ENCODE measurements at places on chromosomes 5 and 9.

- no peak for DNase-seq
Observed at GRCh38 chr5:137283801-137284200, 215.3 kb downstream of the SPOCK1 start.

DNA sequence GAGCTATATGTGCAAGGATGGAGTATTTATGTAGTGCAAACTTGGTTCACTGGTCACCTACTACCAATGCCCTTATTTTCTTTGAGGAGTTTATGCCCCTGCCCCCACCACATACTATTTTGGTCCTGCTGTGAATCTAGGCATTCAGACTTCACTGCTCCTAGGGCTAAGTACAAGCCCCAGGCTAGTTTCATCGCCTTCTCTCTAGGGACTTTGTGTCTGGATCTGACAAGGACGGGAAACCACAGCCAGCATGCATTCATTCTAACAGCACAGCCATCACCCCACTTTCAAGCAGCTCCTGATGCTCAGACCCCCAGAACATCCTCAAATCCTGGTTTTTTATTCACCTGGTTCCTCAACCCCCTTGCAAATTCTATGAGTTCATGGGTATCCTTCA lies 56.8 kb downstream of the DRD1 start:
- no peak for DNase-seq

DNA sequence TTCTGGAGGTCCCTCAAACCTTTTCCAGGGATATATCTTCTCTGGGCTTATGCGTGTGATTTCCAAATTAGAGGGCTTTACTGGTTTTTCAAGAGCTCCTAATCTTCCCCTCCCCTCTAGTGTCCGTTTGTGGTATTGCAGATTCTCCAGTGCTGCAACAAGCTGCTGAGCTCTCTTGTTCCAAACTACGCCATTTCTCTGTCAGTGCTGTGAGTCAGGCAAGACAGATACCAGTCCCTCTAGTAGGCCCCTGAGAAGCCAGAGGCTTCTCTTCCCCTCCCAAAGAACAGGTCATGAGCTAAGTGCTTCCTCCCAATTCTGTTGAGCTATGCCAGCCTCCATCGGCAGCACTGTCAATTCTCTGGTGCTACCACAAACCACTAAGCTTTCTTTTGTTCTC lies 149.5 kb downstream of the FANCC start:
- no peak for DNase-seq

DNA sequence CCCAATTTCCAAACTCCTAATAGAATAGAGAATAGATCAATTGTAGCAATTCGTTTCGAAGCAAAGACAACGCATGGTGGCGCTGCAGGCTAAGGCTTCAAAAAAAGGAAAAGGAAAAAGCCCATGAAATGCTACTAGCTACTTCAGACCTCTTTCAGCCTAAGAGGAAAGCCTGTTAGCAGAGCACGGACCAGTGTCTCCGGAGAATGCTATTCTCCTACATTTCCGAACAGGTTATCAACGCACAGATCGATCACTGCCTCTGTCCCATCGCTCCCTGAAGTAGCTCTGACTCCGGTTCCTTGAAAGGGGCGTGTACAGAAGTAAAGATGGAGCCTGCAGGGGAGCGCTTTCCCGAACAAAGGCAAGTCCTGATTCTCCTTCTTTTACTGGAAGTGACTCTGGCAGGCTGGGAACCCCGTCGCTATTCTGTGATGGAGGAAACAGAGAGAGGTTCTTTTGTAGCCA lies at the start of gene PCDHB15:
TSS of gene PCDHB15 (plus strand) at position 146 of the 468 bp plus-strand sequence. CDS start at position 330, 184 bp downstream.
- DNase-seq: no peak

DNA sequence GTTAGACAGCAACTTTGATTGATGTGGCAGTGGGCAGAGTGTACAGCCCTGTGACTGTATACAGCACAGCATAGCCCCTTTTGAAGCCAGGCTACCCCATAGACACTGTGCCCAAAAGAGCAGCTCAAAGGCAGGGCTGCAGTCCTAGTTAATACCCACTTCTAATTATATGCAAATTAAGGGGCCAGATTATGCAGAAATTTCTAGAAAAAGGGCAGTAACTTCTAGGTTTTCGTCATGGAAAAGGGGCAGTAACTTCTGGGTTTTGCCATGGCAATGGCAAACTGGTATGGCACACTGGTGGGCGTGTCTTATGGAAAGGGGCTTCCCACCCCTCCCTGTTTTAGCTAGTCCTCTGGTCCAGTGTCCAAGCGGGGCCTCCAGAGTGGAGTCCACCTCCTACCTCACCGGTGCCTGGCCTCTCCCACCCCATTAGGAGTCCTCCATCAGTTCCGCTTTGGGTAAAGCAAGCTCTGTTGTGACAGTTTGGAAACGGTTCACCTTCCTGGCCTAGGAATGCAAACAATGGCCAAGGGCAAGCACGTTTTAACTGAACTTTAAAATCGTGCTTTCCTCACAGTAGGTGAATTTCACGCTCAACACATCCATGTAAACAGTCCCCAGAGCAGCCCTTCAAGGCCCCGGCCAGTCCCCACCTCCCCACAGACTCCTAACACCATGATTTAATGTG lies 5.6 kb downstream of the ADAMTS13 start:
- no peak for DNase-seq

DNA sequence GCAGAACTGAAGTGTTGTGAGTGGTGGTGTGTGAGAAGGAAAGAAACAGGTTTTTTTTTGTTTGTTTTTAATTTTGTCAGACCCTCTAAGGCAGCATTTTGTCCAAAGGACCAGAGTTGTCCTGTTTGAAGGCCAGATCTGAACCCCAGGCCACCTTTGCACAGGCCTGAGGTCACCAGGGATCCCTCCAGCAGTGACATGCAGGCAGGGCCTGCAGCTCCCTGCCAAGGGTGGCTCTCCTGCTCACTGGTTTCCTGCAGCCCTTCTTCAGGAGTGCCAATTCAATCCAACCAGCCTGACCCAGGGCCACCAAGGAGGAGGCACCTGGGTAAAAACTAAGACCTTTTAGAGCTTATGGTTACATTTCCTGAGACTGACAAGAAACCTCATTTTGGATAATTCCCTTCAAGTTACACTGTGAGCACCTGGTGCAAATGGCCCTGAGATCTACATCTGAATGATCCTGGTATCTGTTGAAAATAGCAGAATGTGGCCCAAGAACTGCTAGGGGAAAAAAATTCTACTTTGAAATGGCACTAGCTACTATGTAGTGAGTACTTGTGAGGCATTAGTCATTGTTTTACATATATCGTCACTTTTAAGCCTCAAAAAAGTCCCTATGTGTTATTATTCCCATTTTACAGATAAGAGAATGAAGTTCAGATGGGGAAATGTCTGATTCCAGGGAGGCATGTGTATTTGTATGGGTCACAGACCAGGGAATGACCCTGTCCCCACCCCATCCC lies 33.5 kb upstream of the SMU1 start:
- DNase-seq: peak; percentile 42

DNA sequence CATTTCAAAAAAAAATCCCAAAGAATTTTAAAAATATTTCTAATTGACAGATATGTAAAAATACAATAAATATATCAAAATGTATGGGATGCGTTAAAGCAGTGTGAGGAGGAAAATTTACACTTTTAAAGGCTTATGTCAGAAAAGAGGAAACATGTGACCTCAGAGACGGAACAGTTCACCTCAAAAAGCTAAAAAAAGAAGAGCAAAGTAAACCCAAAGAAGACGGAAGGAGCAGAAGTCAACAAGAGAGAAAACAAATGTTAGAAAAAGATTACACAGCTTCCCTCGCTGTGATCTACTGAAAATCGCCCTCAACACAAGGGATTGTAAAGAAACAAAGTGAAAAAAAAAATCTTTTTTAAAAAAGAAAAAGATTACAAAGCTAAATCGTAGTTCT lies 186.9 kb downstream of the AUH start:
- DNase-seq: no peak

DNA sequence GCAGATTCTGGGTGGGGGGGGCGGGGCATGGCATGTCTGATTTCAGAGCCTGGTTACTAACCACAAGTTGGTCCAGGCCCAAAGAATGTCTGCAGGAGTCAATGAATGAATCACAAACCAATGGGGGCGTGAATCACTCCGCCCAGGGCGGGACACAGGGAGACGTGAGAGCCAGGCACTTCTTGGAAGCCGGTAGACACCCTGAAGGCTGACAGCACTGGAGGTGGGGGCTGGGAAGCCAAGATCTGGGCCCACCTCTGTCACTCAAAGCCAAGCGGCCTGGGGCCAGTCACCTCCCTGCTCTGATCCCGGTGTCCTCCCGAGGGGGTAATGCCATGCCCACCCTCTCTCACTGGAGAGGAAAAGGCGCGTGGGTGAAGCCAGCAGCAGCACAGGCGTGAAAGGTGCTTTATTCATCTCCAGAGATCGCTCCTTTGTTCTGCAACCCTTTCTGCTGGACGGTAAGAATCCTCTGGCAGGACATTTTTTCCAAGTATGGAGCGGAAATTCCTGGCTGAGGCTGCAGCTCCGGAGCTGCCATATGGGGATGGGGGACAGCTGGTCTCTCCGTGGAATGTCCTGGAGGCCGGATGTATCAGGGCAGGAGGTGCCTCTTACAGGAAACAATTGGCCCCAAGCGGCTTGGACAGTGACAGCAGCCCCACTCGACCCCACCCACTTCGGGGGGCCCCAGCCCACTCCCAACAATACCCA lies 85.0 kb downstream of the STK10 start:
- no peak for DNase-seq

- no peak for DNase-seq
Observed at GRCh38 chr9:22975951-22976350, 529.3 kb downstream of the DMRTA1 start.

GRCh38 chr5:18370531-18370930 lies 736.3 kb downstream of the TAF11L14 start:
- no peak for DNase-seq

- no peak for DNase-seq
Observed at GRCh38 chr5:11494340-11494739, 409.9 kb downstream of the CTNND2 start.

- no peak for DNase-seq
Observed at GRCh38 chr5:17302604-17303003, 85.2 kb downstream of the BASP1 start.
